CD4-positive, alpha-beta T cell (primary cell): ENCODE measurements at places on chromosomes 6 and 20.
A peak's percentile ranks its signal among the peaks of the same experiment; 100 is the strongest.

DNA sequence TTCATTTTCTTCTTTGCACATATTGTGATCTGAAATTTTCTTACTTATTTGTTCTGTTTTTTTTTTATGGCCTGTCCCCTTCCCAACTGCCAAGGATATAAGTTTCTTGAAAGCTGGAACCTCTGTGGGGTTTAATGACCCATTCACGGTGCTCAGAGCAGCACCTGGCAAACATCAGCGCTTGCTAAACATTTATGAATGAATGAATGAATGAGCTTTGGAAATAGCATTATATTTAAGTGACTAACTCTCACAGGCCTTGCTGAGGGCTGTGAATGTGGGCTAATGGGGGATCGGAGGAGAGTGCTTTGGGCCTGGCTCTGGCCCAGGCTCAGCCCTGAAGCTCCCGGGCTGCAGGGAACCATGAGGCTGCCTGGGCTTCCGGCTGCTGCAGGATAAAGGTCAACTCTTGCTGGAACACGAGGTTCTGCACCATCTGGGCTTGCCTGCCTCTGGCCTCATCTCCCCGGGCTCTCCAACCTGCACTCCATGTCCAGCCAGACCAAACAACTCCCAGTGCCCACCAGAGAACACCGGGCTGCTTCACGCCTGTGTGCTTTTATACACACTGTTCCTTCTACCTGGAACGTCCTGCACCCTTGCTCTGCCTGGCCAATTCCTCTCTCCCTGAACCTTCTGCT, 14.6 kb upstream of the ARMC12 start:
- DNase-seq = no peak

DNA sequence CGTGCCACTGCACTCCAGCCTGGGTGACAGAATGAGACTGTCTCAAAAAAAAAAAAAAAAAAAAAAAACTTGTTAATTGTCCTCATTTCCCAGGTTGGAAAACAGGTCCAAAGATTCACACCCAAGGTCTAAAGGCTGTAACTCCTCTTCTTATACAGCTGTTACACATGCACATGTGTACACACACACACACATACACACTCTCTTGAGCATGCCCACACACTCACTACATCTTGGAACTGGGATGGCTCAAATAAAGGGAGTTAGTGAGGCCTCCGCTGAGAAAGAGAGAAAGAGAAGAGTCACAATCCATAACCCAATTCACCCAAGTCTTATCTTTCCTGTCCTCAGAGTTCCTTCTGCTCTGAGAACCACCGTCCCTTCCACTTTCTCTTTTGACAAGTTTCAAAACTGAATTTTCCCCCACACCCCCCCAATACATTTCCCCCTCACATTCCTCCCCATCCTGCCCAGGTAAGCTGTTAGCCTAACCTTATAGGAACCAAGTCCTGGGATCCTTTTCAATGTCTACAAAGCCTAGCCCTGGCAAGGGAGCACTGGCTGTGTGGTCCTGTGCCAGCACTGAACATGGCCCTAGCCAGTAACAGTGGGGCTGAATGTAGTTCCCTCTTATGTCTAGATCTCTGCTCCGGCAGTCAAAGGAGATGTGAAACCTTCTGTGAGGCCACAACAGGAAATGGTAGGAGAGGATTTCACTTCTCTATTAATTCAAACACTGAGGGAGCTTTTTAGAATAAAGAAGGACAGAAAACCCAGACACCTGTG, 3.2 kb upstream of the HLA-DMB start:
- DNase-seq = peak; percentile 18

DNA sequence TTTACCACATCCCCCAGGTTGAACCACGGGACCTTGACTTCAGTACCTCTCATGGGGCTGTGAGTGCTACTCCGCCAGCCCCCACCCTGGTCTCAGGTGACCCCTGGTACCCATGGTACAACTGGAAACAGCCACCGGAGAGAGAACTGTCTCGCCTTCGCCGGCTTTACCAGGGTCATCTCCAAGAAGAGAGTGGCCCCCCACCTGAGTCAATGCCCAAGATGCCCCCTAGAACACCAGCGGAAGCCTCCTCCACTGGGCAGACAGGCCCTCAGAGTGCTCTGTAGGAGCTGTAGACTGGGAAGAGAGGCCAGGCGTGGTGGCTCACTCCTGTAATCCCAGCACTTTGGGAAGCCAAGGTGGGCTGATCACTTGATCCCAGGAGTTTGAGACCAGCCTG, 1.2 kb upstream of the ATAT1 start:
- DNase-seq = no peak

GRCh38 chr6:108945681-108946159, 97.5 kb downstream of the ARMC2 start:
- DNase-seq = no peak
